Skeletal muscle cell (primary cell): ENCODE measurements at places on chromosomes 3 and 15.

- peak; percentile 27 for DNase-seq
These were observed 12.6 kb upstream of the PLCL2 start for GRCh38 chr3:16871915-16872842.

DNA sequence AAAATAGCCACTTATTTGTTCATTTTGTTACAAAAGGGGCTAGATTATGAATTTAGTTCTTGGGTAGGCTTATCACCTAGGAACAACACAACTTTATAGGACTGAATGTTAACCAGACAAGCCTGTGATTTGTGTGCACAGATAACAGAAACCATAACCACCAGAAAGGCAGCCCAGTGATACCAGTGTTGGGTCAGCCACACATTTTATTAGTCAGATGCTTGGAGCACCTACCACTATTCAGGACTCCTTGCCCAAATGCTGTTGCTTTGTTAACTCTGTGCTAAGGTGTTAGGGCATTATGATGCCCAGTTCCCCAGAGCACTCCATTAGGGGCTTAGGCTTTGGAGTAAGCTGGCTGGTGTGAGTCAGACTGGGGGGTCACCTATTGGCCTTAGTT lies 22.5 kb downstream of the PLCL2 start:
- no peak for DNase-seq

GRCh38 chr3:128429275-128429674 lies 37.4 kb downstream of the DNAJB8 start:
- DNase-seq = no peak

- DNase-seq = no peak
These were observed at the start of gene ITIH3 for GRCh38 chr3:52794612-52795099. Gene ITIH3, plus strand, starts transcription at chr3:52794796. Its CDS starts 8 bp downstream, at chr3:52794804.

DNA sequence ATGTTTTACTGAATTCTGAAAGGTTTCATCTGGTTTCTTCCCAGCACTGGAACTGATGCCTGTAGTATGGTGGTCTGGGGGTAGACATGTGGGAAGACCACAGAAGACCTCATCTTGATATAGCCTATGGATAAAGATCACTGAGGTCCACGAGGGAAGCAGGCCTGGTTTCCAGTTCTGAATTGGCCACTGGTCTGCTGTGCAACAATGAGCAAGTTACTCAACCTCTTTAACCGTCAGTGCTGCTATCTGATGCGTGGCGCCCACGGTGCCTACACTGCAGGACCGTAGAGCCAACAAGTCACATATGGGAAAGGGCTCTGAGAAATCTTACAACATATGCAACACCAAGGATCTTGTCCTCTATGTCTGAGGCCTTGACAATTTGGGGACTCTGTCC lies 13.3 kb downstream of the TLE3 start:
- DNase-seq = no peak

DNA sequence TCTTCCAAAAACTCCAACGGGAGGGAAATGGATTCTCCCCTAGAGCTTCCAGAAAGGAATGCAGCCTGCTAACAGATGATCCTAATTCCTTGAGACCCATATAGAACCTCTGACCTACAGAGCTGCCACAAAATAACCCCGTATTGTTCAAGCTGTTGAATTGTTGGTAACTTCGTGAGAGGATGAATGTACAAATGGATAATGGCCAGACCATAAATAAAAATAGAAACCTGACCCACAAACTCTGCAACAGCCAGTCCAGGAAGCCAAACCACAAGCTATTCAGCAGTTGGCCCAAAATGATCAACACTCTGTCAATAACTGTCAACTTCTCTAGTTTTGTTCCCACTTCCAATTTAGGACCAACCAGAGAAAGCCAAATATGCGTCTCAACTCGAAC lies 414.0 kb upstream of the ZNF717 start:
- peak; percentile 16 for DNase-seq

DNA sequence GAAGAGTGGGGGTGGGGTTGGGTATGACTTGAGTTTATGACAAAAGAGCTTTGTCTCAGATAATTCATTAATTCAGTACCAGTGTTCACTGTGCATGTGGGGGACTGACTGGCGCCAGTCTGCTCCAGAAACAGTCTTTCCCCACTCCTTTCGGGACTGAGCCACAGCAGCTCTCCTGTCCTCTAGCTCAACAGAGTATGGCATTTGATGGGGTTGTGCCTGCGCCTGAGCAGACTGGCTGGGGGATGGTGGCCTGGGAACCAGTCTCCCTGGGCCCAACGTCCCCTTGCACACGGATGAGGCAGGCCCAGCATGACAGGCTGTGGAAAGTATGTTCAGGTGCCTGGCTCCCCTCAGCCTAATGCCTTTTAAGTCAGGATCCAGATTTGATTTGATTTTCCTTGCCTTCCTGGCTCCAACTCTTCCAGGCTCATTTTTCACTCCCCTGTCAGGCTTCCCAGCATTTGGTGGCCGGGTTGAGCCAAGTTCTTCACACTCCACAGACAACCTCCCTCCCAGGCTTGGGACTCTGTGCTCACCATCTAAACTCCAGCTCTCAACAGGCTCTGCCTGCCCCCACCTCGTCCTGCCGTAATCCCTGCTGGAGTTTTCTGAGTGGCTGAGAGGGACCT lies 105.0 kb downstream of the MYLK start:
- no peak for DNase-seq

- DNase-seq = no peak
These were observed 983.8 kb downstream of the SI start for GRCh38 chr3:164094546-164094945.

GRCh38 chr3:15287565-15288330 lies 44.6 kb downstream of the SH3BP5 start:
- DNase-seq = peak; percentile 93

DNA sequence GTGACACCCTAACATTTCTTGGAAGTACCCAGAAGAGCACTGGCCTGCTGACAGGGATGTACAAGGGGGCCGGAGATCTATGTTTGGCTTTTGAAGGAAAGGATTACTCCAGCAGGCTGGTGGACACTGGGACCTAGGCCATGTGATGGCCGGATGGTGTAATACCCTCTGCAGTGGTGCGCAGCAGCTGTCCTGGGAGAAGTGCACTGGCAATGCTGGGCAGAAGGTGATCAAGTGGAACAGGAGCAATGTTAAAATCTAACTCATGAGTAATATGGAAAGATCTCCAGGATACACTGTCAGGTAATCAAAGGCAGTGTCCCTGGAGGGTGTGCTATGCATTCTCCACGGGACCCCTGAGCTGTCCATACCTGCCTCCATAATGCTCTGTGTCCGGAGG lies 71.2 kb upstream of the POMGNT2 start:
- DNase-seq = no peak

DNA sequence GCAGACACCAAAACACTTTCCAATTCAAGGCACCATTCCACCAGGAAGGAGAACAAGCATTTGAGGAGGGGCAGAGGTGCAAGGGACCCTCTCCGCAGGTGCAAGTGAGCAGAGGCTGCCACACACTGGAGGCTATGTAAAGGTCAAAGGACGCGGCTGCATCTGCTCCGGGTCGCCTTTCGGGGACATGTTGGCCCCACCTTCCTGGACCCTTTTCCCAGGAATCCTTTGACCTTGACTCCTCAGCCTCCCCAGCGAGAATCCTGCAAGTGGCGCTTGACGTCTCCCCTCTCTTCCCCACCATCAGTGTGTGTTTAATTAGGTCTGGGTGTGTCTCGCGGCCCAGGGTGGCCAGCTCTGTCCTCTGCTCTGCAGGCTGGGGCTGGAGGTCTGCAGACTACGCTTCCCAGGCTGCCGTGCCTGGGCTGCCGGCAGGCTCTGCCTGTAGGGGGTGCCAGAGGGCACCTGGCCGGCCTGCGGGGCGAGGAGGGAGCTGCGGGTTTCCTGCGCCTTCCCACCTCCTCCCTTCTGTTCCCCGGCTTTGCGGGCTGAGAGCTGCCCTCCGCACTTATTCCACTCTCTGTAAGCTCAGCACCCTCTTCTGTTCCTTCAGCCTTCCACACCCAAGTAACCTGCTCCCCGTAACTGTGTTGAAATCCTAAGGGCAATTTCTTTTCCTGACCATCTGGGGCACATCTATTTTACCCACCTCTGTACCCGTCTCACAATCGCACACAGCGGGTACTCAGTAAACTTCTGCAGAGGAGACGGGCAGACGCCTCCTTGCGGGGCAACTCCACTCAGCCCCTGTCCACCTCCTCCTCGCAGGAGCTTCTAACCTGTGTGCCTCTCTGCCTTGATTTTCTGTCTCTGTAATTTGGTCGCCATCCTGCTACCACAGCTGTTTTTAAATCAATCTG lies 129.8 kb downstream of the NSMCE3 start:
- no peak for DNase-seq

DNA sequence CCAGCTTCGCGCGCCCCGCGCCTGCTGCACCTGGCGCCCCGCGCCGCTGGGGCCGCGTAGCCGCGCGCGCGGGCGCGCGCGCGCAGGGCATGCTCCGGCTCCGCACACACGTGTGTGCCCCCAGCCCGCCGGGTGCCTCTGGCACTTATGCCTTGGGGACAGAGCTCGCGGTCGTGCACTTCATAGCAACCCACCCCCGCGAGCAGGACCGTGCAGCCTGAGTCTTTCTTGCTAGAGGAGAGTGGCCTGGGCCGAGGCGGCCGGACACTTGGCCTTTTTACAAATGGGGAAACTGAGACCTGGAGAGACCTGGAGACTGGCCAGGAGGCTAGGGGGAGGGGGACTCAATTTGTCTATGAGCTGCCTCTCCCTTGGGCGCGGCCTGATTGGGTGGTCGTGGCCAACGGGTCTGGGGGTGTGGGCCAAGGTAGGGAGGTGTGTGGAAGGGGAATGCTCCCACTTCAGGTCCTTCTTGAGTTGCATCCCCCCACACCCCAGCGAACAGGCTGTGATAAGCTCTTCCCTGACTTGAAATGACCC lies 562 bp downstream of the NBEAL2 start:
- no peak for DNase-seq

- no peak for DNase-seq
These were observed 9.9 kb downstream of the C3orf22 start for GRCh38 chr3:126548556-126549466.

DNA sequence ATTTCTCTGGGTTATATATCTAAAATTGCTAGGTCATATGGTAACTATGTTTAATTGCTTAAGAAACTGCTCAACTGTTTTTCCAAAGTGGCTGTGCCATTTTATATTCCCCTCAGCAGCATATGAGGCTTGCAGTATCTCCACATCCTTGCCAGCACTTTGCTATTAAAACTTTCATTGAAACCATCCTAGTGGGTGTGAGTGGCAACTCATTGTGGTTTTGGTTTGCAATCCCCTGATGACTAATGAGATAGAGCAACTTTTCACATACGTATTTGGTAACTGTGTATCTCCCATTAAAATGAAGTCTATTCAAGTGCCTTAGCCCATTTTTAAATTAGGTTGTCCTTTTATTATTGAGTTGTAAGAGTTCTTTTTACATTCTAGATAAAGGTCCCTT lies 17.3 kb downstream of the KPNA1 start:
- DNase-seq = peak; percentile 87

GRCh38 chr3:70738291-70738681 lies 425.8 kb upstream of the MDFIC2 start:
- DNase-seq = no peak

- DNase-seq = no peak
These were observed 748 bp downstream of the CCNL1 start for GRCh38 chr3:157159037-157159761.

DNA sequence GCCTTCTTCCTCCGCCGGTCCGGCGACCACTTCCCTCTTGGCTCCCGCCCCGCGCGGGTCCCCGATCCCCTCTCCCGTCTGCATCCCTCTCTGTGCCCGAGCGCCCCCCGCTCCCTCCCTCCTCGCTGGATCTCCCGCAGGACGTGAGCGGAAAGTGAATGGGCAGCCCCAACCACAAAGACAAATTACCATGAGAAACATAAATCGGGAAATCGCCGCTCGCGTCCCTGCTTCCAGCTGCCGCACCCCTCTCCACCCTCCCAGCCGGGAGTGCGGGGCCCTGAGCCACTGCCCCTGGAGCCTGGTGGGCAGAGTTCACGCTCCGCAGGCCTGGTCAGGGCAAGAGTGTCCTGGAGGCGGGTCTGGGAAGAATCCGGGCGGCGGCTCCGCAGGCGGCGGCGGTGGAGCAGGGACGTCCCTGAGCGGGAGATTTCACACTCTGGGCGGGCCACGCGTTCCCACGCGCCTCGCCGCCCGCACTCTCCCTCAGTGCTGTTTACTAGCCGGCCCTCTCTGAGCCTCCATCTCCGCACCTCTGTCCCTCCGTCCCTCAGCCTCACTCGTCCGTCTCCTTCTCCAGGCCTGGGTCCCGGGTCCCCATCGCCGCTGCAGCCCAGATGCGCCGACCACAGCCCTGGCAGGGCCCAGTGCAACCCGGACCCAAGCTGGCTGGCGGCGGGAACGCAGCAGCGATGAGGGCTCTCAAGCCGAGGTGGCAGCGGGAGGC lies 835 bp downstream of the SEMA5B start:
- no peak for DNase-seq

- no peak for DNase-seq
These were observed 77.9 kb downstream of the RPN1 start for GRCh38 chr3:128572644-128573105.
